ENCODE measurements at places on chromosomes 11 and 22.

DNA sequence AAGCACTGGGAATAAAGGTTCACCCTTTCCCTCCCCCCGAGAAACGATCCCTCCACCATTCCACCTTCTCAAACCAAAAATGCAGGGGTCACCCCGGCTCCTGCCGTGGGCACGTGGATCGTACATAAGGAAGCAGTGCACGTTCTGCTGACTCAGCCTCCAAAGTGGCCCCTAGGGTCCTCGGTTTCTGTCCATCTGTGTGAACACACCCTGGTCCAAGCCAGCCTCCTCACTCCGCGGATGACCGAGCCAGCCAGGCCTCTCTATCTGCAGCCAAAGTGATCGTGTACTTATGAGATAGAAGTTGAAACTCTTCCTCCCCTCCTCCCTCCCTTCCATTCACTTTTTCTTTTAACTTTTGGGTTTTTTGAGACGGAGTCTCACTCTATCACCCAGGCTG lies 16.2 kb downstream of the C11orf24 start:
- DNase-seq, result no peak

DNA sequence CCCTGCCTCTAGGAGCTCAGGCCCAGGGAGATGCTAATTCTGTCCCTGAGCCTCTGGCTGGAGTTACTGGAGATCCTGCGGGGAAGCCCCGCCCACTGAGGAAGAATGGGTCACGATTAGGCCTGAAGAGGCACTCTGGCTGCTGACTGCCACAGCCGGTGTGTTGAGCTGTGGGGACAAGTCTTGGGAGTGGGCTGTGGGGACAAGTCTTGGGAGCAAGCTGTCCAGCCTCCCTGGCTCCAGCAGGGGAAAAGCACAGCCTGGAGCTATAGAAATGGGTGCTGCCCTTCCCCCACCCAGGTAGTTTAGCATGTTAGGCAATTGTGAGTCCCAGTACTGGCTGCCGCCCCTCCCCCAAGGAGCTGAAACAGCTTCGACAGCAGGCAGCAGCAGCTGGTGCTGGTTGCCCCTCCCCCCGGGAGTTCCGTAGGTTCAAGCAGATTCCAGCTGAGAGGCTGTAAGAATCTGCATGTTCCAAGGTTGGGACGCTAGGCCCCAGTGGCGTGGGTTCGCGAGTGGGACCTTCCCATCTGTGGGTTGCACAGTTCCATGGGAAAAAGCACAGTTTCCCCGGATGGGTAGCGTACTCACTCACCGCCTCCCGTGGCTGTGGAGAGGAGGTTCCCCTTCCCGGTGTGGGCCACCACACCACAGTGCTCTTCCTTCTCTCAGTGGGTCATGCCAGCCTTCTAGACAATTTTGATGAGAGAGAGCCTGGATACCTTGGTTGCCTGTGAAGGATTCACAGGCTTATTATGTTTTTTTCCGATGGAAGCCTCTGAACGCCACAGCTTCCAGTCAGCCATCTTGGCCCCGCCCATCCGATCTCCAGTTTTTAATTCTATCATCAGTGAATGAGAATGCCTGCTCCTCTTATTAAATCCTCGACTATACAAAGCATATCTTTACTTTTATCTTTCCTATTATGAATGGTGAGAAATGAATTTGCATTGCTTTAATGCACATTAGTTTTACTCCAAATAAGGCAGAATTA lies 61.5 kb downstream of the MSANTD4 start:
- DNase-seq, result no peak

DNA sequence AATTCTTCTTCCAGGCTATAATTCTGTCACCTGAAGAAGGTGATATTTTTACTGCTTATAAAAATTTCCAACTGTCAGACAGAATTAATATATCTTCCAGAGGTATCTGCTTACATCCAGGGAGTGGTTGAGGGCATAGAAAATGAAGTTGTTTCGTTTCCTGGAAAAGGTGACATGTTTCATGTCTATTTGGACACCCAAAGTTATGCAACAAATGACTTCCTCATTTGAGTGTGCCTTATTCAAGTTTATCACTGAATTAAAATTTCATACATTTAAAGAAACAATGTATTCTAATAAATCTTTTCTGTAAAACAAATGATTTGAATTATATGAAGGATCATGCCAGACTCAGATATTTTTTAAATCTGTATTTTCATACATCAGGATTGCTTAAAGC lies 8.5 kb upstream of the GRAMD1B start:
- no peak for DNase-seq

DNA sequence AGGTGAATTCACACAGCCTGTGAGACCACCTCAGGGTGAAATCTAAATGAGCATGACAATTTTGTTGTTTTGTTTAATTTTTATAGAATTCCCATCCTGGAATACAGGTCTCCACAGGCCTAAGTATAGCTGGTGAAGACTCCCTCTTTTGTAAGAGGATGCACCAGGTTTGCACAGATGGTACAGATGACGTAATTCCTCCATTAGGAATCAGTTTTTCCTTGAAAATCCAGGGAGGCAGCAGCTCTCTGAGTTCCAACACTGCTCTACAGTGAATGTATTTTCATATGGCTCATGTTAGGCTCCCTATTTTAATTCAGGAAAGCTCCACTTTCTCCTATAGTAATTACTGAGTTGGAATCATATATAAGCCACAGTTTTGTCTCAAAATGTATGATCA lies 47.2 kb downstream of the USP28 start:
- DNase-seq, result no peak

DNA sequence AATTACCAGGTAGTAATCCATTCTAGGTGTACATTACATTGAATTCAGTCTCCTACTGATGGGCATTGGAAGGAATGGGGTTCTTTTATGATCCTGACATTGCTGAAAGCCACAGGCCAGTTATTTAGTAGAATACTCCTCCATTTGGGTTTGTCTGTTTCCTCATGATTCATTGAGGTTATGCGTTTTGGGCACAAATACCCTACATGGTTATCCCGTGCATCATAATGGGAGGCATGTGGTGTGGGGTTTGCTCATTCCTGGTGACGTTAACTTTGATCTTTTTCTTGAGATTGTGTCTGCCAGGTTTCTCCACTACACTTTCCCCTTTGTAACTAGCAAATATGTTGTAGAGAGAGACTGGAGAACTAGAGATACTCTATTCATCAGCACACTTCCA lies 5.5 kb downstream of the FOLR3 start:
- DNase-seq, result no peak

GRCh38 chr11:75403983-75404658 lies 4.8 kb downstream of the RPS3 start:
- DNase-seq, result no peak

DNA sequence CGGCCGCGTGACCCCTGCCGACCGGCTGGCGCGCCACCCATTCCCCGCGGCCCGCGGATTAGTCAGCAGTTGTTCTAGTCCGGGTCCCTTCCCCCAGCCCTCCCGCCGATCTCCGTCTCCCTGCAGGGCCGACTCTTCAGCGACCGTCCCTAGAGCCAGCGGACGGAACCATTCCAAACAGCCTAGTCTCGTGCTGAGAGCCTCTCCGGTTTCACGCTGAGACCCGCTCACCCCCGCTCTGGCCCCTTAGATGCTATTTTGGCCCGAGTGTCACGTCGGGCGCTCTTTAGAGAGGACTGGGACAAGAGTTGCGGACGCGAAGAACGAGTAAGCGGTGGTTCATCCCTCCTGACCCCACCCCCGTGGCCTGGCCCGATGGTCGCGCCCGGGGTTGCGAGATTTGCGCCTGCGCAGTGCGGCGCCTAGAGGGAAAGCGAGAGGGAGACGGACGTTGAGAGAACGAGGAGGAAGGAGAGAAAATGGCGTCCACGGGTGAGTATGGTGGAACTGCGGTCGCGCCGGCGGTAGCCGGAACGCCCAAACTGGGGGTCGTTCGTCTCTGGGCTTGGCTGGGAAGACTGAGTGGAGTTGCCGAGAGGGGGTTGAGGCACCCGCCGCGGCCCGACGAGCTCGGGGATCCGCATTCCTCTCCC lies at the start of the genes EWSR1 and RHBDD3:
TSS of gene EWSR1 (plus strand) at position 411 of the 653 bp plus-strand sequence. CDS start at position 480, 69 bp downstream.
TSS of gene RHBDD3 (minus strand) at position 124 of the 653 bp plus-strand sequence. CDS start 2,355 bp downstream, outside the sequence.
- DNase-seq, result peak; percentile 96

DNA sequence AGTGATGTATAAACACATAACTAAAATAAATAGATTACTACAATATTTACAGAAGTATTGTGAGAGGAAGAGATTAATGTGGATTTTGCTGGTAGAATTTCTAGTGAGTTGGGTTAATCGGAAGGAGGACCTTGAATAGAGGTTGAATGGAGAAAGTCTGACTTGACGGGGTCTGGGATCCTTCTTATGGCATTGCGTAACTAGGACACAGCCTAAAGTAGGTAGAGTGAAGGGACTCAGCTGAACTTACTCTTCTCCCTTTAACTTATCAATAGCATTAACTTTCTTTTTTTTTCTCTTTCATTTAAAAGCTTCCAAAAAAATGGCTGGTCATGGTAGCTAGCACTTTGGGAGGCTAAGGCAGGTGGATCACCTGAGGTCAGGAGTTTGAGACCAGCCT lies 139.2 kb downstream of the HIPK3 start:
- DNase-seq, result no peak

- DNase-seq, result no peak
Observed at GRCh38 chr11:106063009-106063408, 14.1 kb downstream of the KBTBD3 start.

- no peak for DNase-seq
Observed at GRCh38 chr11:110757066-110757465, 44.8 kb upstream of the ARHGAP20 start.

- DNase-seq, result no peak
Observed at GRCh38 chr11:129950101-129951091, 52.2 kb downstream of the PRDM10 start.

- DNase-seq, result no peak
Observed at GRCh38 chr22:41844036-41844435, 11.1 kb downstream of the SREBF2 start.

- DNase-seq, result no peak
Observed at GRCh38 chr11:12182676-12183541, 72.5 kb downstream of the MICAL2 start.

GRCh38 chr22:46030231-46030880 lies 53.4 kb upstream of the WNT7B start:
- no peak for DNase-seq

DNA sequence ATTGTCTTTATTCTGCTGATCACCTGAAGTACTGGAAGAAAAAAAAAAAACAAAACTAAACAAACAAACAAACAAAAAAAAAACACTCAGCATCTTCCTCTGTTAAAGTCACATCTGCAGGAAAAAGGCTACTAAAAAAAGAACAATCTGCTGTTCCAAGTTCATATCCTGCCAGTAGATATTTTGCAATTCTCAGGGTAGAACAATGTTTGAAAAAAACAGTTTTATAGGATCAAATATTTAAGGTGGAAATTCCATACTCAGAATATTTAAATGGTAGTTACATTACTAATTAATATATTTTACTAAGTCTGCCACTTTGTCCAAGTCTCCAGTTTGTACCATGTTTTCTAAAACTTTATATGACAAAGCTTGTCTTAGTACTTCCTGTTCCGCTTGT lies 175.2 kb downstream of the SBF2 start:
- no peak for DNase-seq

- no peak for DNase-seq
Observed at GRCh38 chr11:102749101-102749722, 24.5 kb upstream of the MMP8 start.

GRCh38 chr22:35947794-35948425 lies 80.7 kb downstream of the RBFOX2 start:
- DNase-seq, result no peak

GRCh38 chr11:117171404-117172061 lies 7.0 kb upstream of the SIDT2 start:
- no peak for DNase-seq

DNA sequence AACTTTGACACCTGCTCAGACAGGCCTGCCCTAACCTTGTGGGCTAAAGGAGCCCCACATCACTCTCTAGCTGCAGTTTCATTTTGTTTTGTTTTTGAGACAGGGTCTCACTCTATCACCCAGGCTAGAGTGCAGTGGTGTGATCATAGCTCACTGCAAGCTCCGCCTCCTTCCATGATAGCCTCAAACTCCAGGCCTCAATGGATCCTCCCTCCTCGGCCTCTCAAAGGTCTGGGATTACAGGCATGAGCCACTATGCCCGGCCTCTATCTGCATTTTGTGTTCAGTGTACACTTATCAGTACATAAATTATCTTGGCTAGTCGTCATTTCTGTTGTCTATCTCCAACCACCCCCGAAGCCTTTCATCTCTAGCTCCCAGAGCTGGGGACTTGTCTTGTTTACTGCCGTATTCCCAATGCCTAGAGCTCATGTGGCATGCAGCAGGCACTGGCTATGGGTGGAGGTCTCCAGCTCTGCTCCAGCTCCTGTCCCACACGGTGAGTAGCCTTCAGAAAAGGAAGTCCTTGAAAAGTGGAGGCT lies 22.1 kb upstream of the PEX26 start:
- DNase-seq, result no peak

- no peak for DNase-seq
Observed at GRCh38 chr11:66409226-66409625, 11.6 kb upstream of the NPAS4 start.

DNA sequence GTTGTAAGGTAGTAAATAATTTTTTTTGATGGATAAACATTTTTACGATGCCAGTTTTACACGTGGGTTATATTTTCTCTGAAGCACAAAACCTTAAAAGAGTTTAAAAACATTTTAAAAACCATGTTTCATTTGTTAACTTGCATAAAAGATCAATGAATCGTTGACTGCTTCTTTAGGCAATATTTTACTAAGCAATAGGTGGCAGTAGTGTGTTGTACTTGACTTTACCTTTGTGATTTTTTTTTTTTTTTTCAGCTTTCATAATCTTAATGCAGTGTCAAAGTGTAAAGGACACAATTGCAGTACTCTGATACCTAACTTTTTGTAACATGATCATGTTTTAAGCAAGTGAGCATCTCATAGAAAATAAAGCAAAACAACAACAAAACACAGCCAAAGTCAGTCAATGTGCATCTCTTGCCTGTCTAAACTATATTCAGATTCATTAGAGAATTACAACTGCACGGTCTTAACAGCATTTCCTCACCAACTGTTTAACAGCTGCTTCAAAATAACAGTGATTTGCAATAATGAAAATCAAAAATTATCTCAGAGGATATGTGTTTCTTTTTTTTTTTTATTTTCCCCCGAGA lies 27.7 kb downstream of the DNAJC24 start:
- DNase-seq, result no peak

DNA sequence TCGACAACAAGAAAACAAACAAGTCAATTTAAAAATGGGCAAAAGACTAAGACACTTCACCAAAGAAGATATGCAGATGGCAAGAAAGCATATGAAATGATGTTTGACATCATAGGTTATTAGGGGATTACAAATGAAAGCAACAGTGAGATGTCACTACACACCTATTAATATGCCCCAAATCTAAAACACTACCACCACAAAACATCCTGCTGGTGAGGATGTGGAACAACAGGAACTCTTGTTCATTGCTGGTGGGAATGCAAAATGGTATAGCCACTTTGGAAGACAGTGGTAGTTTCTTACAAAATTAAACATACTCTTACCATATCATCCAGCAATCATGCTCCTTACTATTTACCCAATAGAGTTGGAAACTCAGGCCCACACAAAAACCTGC lies 29.0 kb downstream of the PRRG4 start:
- no peak for DNase-seq

- DNase-seq, result no peak
Observed at GRCh38 chr11:134862105-134862502, 450.1 kb upstream of the B3GAT1 start.

GRCh38 chr11:17543041-17543440 lies 1.2 kb downstream of the USH1C start:
- no peak for DNase-seq

- no peak for DNase-seq
Observed at GRCh38 chr11:34335331-34335730, 22.5 kb downstream of the ABTB2 start.

GRCh38 chr22:24191381-24191841 lies 10.1 kb downstream of the SUSD2 start:
- no peak for DNase-seq

GRCh38 chr11:105468154-105468553 lies 141.7 kb upstream of the GRIA4 start:
- no peak for DNase-seq

- DNase-seq, result no peak
Observed at GRCh38 chr11:128915149-128915521, 24.0 kb downstream of the KCNJ5 start.

All from DND-41 (cell line).